ENCODE measurements at places on chromosomes 3 and 15.

DNA sequence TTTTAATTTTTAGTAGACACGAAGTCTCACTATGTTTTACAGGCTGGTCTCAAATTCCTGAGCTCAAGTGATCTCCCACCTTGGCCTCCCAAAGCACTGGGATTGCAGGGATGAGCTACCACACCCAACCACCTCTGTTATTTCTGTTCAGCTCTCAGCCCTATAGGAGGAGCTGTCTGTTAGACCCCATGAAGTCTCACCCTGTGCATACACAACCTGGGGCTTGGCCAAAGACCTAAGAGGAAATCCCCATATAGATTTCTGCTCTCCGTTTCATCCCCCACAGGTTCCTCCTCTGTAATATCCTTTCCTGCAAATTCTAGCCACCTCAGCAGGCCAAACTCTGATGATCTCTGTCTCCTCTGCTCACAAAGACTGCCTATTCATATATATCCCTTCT is 56.6 kb upstream of the CTDSPL2 start:
- DNase-seq, result no peak

GRCh38 chr3:46466273-46466672 is 1.6 kb upstream of the LTF start:
- no peak for DNase-seq

DNA sequence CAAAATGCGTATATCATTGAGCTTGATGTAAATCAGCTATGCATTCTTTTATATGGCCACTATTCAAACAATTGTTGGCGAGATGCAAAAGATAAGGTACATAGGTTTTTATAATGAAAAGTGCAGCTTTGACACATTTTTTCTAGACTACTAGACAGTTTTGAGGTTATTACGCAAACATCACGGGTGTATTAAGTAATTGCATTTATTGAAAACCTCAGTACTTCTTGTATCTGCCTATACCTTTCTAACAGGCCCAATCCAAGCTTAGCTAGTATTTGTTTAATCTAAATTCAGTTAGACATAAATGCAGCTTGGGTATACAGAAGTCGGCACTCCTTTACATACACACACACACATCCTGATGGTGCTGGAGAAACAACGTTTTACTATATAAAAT is 2.7 kb downstream of the SPESP1 start:
- no peak for DNase-seq

DNA sequence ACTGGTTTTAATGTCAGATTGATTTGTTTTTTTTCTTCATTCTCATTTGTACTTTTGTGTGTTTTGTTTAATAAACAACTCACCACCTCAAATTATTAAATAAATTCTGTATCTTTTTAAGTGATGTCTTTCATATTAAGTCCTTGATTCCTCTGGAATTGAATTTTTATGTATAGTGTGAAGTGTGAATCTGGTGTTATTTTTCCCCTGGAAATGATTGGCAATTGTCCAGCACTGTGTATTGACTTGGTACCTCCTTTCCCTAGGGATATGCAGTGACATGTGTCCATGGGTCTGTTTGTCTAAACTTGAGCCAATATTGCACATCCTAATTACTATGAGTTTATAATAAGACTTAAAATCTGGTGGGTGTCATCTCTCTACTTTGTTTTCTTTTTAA is 2.1 kb downstream of the RNU5B-1 start:
- no peak for DNase-seq

DNA sequence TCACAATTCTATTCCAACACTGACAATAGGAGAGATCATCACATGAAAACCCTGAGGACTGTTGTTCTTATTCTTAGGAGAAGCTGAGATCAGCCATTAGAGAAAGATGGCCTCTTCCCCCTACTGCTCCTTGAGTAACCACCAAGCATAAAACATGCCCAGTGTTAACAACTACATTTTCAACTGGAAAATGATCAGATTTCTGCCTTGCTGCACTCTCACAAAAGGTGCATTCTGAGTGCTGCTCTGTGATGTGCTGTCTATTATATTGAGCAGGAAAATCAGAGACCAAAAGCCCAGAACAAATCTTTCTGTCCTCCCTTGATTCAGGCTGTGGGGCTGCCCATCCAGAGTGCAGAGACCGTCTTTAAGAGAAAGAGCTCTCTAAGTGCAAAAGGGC is 304.6 kb upstream of the TRIM42 start:
- DNase-seq, result no peak

DNA sequence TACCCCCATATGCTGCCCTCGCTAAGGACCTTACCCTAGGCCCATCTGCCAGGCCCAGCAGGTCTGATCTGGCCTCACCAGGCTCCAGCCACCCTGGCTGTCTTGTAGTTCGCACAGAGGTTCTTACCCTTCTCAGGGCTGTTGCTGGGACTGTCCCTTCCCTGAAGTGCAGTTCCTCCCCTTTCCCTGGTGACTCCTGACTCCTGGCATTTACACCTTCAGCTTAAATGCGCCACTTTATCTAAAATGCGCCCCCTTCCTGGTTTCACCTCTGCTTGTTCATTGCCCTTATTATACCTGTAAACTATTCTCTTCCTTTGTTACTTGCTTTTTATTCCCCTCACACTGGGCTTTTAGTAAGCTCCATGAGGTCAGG is 835 bp upstream of the TTLL3 start:
- no peak for DNase-seq

Measured in NCI-H1694 (cell line).